Activated T-helper 1 cell treated with anti-CD3 and anti-CD28 coated beads, Interleukin-12 subunit alpha, Interleukin-12 subunit beta, Interleukin-2, Interleukin-4 antibody, amounts not matched to agents 30 ng/mL and 10 ng/mL and 1 ng/mL, durations not matched to agents 14 hours and 24 hours and 36 hours (primary cell): ENCODE measurements at places on chromosomes 4 and X. TPM values are rescaled to one million over a fixed set of nuclear protein-coding genes. Genes with fewer than 3 reads are reported as not detected.

- no peak for DNase-seq
Observed at GRCh38 chrX:114635986-114636385, 52.1 kb downstream of the HTR2C start.

NKRF gene
- total RNA-seq = 26.8 and 29.0 TPM in 2 replicates

- DNase-seq = no peak
Observed at GRCh38 chrX:12145402-12145801, 7.1 kb downstream of the FRMPD4 start.

CSN3 gene
- total RNA-seq = not detected in 2 replicates

DNA sequence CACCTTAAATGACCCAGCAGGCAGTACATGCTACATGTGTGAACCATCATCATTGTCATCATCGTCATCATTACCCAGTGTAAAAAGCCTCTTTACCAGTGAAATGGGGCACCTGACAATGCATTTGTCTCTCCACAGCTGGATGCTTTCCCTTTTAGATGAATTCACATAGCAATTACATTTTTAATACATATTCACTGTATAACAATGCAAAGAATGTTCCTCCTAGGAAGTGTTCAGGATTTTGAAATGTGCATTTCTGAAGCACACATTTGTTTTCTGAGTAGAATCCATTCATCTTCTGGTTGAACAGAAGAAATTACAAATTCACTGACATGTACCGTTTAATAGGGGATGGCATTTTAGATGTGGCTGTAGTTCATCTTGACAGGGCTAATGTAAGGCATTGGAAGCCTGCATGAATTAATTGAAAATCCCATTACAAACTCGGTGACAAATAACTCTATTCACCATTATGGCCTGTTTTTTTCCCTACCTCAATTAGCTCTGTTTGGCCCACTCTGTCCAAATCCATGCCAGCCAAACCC is 111.1 kb downstream of the SH3RF1 start:
- DNase-seq = no peak

DNA sequence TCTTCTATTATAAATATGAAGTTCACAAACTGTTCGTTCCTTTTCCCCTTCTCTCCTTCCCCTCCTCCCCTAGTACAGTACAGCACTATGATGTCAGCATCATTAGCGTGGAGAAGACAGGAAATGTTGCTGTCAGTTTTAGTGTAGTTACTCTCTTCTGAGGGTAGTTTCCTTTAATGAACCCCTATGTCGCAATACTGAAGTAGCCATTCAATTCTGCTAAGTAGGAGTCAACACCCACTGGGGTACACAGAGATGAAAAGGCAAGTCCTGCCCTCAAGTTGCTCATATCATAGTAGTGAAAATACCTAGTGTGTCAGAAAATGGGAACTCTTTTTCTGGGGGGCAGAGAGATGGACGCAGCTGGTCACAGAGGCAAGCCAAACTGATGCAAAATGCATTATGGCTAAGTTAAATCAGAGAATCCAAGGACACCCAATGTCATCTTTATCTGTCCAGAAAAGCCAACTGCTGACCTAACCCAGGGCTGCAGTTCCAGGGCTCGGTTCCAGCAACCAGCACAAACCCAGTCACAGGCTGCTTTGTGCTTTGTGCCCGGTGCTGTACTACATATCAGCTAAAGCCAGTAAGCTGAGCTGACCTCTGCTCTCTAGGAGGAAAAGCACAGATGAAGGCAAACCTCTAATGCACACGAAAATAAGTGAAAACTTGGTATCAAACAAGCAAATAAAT is 31.5 kb downstream of the GRIA3 start:
- no peak for DNase-seq

GRCh38 chr4:128483816-128484215 is 196.2 kb upstream of the PGRMC2 start:
- no peak for DNase-seq

- no peak for DNase-seq
Observed at GRCh38 chr4:31667686-31668085, 947.5 kb downstream of the PCDH7 start.

- no peak for DNase-seq
Observed at GRCh38 chrX:79708581-79708980, 306.0 kb upstream of the TBX22 start.

S100P gene
- 1.7 and 1.9 TPM in 2 replicates for total RNA-seq

GRCh38 chr4:121061861-121062260 is 10.5 kb downstream of the NDNF start:
- no peak for DNase-seq

DNA sequence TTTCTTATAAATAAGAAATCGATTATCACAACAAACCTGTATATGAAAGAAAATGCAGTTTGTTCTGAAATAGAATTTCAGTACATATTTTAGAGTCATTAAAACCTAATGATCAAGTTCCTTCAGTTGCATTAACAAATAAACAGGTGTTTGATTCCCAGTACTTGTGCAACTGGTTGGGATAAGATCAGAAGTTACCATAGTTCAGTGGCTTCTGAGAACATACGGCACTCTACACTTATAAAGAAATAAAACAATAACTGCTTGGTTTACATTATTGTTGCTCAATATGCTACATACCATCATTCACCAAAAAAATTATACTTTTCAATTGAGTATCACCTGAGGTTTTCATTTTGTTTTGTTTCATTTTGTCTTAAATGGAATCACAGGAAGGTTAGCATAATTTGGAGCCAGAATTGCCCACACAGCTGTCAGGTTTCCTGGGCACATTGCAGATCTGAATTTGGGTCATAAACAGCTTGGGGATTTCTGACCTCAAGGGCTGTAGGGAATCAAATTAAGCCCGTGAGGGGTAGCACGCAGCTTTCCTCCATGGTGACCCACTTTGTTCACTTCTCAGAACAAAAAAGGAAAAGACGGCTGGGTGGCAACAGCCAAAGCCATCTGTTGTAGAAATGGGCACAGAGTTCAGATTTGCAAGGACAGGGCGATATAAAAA is 14.9 kb upstream of the CCNG2 start:
- no peak for DNase-seq
